Activated naive CD4-positive, alpha-beta T cell treated with Interleukin-2 at 50 U/mL for 16 hours (primary cell): ENCODE measurements at places on chromosomes 11 and 22.
A peak's percentile ranks its signal among the peaks of the same experiment; 100 is the strongest.

- DNase-seq = no peak
These were observed 203.8 kb upstream of the TMEM45B start for GRCh38 chr11:129611661-129612446.

- no peak for DNase-seq
These were observed 22.6 kb upstream of the APLP2 start for GRCh38 chr11:130047141-130047540.

GRCh38 chr22:31329029-31329428 is 17.1 kb downstream of the PATZ1 start:
- DNase-seq = no peak

- DNase-seq = no peak
These were observed 43.5 kb downstream of the GNB1L start for GRCh38 chr22:19811211-19811621.

- DNase-seq = no peak
These were observed 576.5 kb upstream of the CCDC90B start for GRCh38 chr11:83862691-83863090.

GRCh38 chr22:25166266-25167040 is 33.2 kb upstream of the CRYBB3 start:
- no peak for DNase-seq

GRCh38 chr11:94895971-94896370 is 77.4 kb downstream of the CWC15 start:
- no peak for DNase-seq

DNA sequence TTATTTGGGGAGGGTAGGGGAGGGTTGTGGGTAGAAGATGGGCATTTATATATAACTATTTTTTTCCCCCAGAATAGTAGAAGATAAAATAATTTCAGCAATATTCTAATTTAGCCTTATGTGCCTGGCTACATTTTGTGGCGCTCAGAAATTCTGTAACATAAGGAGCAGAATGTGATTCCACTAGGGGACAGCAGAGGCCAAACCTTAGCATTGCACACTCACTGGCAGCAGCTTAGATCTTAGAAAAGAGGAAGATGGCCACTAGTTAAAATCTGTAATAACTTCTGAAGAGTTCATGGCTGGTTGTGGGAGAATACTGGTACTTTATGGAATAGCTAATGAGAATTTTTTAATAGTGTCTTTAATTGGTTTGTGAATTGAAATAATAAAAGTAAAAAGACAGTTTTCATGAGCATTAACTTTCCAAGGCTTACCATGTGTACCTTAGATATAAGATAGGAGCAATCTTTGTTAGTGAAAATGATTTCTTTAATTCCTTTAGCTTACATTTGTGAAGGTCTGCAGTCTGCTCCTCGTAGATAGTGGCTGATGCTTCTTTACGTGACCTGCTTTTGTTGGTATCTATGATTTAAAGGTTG is 33.1 kb downstream of the DDX10 start:
- DNase-seq = peak; percentile 25

- DNase-seq = no peak
These were observed 295.3 kb upstream of the CNTN5 start for GRCh38 chr11:98725471-98725870.

- no peak for DNase-seq
These were observed 9.8 kb downstream of the PACSIN2 start for GRCh38 chr22:43005106-43005505.

- DNase-seq = no peak
These were observed 90.0 kb downstream of the FDX1 start for GRCh38 chr11:110519796-110520195.

- no peak for DNase-seq
These were observed 41.6 kb downstream of the CD44 start for GRCh38 chr11:35180317-35181233.

DNA sequence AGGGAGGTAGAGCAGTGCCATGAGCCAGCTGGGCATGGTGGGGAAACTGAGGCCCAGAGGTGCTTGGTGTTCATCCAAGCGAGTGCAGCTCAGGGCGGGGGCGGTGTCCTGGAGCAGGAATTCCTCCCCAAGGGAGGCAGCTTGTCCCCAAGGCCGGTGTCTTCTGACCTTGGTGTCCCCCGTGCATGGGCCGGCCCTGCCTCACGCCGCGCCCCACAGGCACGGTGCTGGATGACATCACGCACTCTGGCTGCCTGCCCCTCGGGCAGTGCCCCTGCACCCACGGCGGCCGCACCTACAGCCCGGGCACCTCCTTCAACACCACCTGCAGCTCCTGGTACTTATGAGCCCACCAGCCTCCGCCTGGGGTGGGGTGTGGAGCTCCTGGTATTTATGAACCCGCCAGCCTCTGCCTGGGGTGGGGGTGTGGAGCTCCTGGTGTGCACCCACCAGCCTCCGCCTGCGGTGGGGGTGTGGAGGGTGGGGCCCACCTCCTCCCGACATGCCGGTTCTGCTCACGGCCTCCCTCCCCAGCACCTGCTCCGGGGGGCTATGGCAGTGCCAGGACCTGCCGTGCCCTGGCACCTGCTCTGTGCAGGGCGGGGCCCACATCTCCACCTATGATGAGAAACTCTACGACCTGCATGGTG is 6.7 kb downstream of the MUC5B start:
- DNase-seq = no peak
